ENCODE measurements at places on chromosomes 16 and 17. TPM values are rescaled to one million over a fixed set of nuclear protein-coding genes. Genes with fewer than 3 reads are reported as not detected.

GRCh38 chr17:41333836-41334235 is 16.8 kb downstream of the KRT33A start:
- no peak overlapping the region for H3K4me3 ChIP-seq
- H3K27ac ChIP-seq: no peak overlapping the region
- no peaks in the 10 kb centered on the region for H3K27me3 ChIP-seq
- DNase-seq: no peak
- no peaks in the 10 kb centered on the region for H3K4me1 ChIP-seq

DNA sequence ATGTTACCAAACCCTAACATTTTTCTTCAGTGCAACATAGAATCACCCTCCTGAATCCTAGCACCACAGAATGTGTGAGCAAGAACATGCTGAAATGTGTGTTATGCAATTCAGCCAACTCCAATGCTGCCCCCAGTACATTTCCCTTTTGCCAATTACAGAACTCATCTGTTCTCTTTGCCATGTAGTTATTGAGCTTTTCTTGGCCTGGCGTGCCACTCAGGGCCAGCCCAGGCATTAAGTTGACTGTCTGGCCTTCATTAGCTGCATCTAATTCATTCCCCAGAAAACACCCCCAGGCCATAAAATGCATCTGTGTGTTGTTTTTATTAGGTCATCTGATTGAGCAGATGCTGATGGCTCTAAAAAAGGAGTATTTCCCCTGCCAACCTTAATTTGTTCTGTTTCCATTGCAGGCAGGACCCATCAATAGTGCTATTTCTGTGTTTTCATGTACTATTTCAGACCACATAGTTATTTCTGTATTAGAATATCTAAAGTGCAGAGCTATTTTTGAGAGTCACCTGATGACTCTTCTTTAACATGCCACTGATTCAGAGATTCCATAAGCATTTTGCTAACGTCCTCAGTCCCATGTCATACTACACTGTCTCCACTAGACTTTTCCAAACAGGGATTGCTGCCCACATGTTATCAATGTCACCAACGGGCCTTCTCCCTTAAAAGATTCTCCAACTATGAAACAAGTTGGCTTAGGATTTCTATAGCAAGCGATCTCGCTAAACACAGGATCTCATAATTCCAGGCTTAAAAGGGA is 969.7 kb downstream of the CDH11 start:
- H3K36me3 ChIP-seq: no peaks in the 10 kb centered on the region
- H3K4me3 ChIP-seq: no peak overlapping the region
- no peak overlapping the region for H3K27ac ChIP-seq
- H3K27me3 ChIP-seq: no peaks in the 10 kb centered on the region
- H3K4me1 ChIP-seq: no peaks in the 10 kb centered on the region

GRCh38 chr17:42541041-42541833 is 5.2 kb downstream of the NAGLU start:
- H3K27ac ChIP-seq: no peak overlapping the region
- peaks cover 11% of the 10 kb centered on the region for H3K4me1 ChIP-seq
- DNase-seq: no peak

Gene COL1A1
- total RNA-seq: 19.8 TPM

Gene CA5A
- total RNA-seq: not detected
